T-helper 17 cell (primary cell): ENCODE measurements at places on chromosomes 7 and 10. TPM values are rescaled to one million over a fixed set of nuclear protein-coding genes. Genes with fewer than 3 reads are reported as not detected.

RELN gene
- total RNA-seq, result not detected

SHTN1 gene
- total RNA-seq, result 2.7 TPM

OR13A1 gene
- not detected for total RNA-seq

GPR15LG gene
- not detected for total RNA-seq

GIMAP1 gene
- 14.1 TPM for total RNA-seq

HOXA11 gene
- not detected for total RNA-seq

NPTX2 gene
- total RNA-seq, result not detected

NUP42 gene
- total RNA-seq, result 26.0 TPM

SPAM1 gene
- total RNA-seq, result not detected

ELFN1 gene
- not detected for total RNA-seq
